ENCODE measurements at places on chromosomes 3 and 15. TPM values are rescaled to one million over a fixed set of nuclear protein-coding genes. Genes with fewer than 3 reads are reported as not detected.

PAK6 gene
- total RNA-seq = 9.5 TPM

SYNPR gene
- total RNA-seq = not detected

GRAMD1C gene
- total RNA-seq = 6.0 TPM

PRKCI gene
- 26.9 TPM for total RNA-seq

- no peak for DNase-seq
Observed at GRCh38 chr15:57470543-57470942, 94.2 kb downstream of the CGNL1 start.

GRCh38 chr3:39189959-39190269 is 2.5 kb downstream of the XIRP1 start:
- peak; percentile 65 for DNase-seq

GRCh38 chr15:38620098-38620497 is 55.5 kb upstream of the RASGRP1 start:
- no peak for DNase-seq

DNA sequence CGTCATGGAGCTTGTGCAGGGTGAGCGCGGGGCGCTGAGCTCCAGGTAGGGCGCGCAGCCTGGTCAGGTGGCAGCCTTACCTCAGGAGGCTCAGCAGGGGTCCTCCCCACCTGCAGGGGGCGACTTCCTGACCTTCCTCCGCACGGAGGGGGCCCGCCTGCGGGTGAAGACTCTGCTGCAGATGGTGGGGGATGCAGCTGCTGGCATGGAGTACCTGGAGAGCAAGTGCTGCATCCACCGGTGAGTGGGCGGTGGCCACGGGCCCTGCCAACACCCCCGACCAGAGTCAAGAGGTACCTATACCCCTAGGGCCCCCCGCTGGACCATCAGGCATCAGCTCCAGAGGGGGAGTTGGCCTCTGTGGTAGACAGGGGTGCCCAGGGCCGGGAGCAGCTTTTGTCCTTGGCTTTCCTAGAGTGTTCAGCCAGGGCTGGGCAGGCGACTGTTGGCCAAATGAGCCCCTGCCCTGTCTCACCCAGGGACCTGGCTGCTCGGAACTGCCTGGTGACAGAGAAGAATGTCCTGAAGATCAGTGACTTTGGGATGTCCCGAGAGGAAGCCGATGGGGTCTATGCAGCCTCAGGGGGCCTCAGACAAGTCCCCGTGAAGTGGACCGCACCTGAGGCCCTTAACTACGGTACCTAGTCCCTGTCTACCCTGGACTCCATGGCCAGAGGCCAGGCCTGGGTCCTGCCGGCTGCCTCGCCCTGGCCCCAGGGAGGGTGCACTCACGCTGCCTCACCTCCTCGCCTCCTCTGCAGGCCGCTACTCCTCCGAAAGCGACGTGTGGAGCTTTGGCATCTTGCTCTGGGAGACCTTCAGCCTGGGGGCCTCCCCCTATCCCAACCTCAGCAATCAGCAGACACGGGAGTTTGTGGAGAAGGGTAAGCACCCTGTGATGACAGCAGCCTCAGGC is 9.1 kb downstream of the FES start:
- no peak for DNase-seq

DNA sequence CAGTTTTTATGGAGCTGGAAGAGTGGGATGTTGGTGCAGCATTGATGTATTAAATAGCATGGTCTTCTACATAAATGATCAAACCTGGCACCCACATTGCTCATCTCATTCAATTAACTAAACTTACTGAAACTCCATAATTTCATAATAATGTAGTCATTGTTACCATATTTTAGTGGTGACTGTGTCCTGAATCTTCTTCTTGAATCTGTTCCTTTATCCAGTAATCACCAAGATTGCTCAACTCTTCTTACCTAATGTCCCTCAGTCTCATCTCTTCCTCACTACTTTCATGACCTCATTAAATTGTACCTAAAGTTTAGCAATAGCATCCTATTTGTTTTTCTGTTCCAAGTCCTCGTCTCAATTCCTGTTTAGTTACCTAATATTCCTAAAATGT is 69.8 kb downstream of the FGF7 start:
- DNase-seq = peak; percentile 11

GRCh38 chr3:158057666-158058065 is 48.6 kb downstream of the SHOX2 start:
- DNase-seq = peak; percentile 17

All from RPMI7951 (cell line).